ENCODE measurements at places on chromosomes 12 and 14. TPM values are rescaled to one million over a fixed set of nuclear protein-coding genes. Genes with fewer than 3 reads are reported as not detected.

CMA1 gene
- total RNA-seq: not detected

KIF5A gene
- total RNA-seq: 0.91 TPM

CHGA gene
- not detected for total RNA-seq

RND1 gene
- 3.4 TPM for total RNA-seq

LRP1-AS gene
- total RNA-seq: not detected

GLS2 gene
- not detected for total RNA-seq

C1QL4 gene
- total RNA-seq: 0.88 TPM

TCL1B gene
- total RNA-seq: not detected

SLC22A17 gene
- 59.7 TPM for total RNA-seq

STAB2 gene
- not detected for total RNA-seq

ZNF26 gene
- total RNA-seq: 17.8 TPM

SLC25A47 gene
- 0.48 TPM for total RNA-seq

SMCO3 gene
- total RNA-seq: not detected

OVCH1 gene
- total RNA-seq: 0.08 TPM

CLEC2A gene
- total RNA-seq: not detected

TEX22 gene
- 1.4 TPM for total RNA-seq

PCED1B gene
- total RNA-seq: 1.9 TPM

SERPINA12 gene
- total RNA-seq: not detected

PTGER2 gene
- 129 TPM for total RNA-seq

TMTC1 gene
- 30.9 TPM for total RNA-seq

ATN1 gene
- total RNA-seq: 14.2 TPM

SERPINA10 gene
- total RNA-seq: not detected

POLR3B gene
- total RNA-seq: 5.2 TPM

ETFBKMT gene
- 1.9 TPM for total RNA-seq

DIO3 gene
- total RNA-seq: 7.2 TPM

ACSS3 gene
- total RNA-seq: 10.1 TPM

ADCY6 gene
- total RNA-seq: 42.2 TPM

TMEM229B gene
- total RNA-seq: not detected

ACACB gene
- 3.4 TPM for total RNA-seq

OTX2 gene
- total RNA-seq: not detected

SLC10A1 gene
- total RNA-seq: not detected

ST8SIA1 gene
- under 0.01 TPM for total RNA-seq

CCDC177 gene
- under 0.01 TPM for total RNA-seq

B3GNT4 gene
- total RNA-seq: 1.4 TPM

USP44 gene
- total RNA-seq: 1.8 TPM

FSCB gene
- total RNA-seq: not detected

TPH2 gene
- not detected for total RNA-seq

NEUROD4 gene
- total RNA-seq: not detected

CLEC14A gene
- 3.4 TPM for total RNA-seq

CDCA3 gene
- 12.0 TPM for total RNA-seq

MYF6 gene
- total RNA-seq: 0.80 TPM

AGAP2 gene
- total RNA-seq: 0.48 TPM

SIX1 gene
- total RNA-seq: 2.4 TPM

LRIG3 gene
- total RNA-seq: 26.6 TPM

MRPL52 gene
- total RNA-seq: 243 TPM

DTX3 gene
- 22.9 TPM for total RNA-seq

TMEM132D gene
- under 0.01 TPM for total RNA-seq

TAS2R19 gene
- total RNA-seq: not detected

LRRK2 gene
- 1.6 TPM for total RNA-seq

HOXC5 gene
- 0.39 TPM for total RNA-seq

MYBPC1 gene
- not detected for total RNA-seq

PPTC7 gene
- total RNA-seq: 10.5 TPM

KRT81 gene
- 0.64 TPM for total RNA-seq

RPL10L gene
- not detected for total RNA-seq

CRACR2A gene
- 4.5 TPM for total RNA-seq

PTCSC3 gene
- not detected for total RNA-seq

AKAP5 gene
- total RNA-seq: 0.08 TPM

UNC119B gene
- 20.8 TPM for total RNA-seq

SLC17A8 gene
- not detected for total RNA-seq

GZMB gene
- not detected for total RNA-seq

All from epithelial cell of alveolus of lung (primary cell).